ENCODE measurements at places on chromosomes 3 and 15. TPM values are rescaled to one million over a fixed set of nuclear protein-coding genes. Genes with fewer than 3 reads are reported as not detected.

KLHDC8B gene
- 3.5 TPM for total RNA-seq

C3orf22 gene
- total RNA-seq = not detected

C2CD4A gene
- total RNA-seq = 0.09 TPM

ESYT3 gene
- 0.07 TPM for total RNA-seq

LMAN1L gene
- total RNA-seq = 0.27 TPM

PRR20G gene
- total RNA-seq = not detected

SSUH2 gene
- total RNA-seq = not detected

SOX14 gene
- not detected for total RNA-seq

DISP2 gene
- total RNA-seq = 0.18 TPM

KY gene
- not detected for total RNA-seq

IL17RB gene
- total RNA-seq = 2.1 TPM

SKOR1 gene
- 0.16 TPM for total RNA-seq

TMCO5A gene
- total RNA-seq = not detected

MESP2 gene
- not detected for total RNA-seq

FEZF2 gene
- total RNA-seq = not detected

MFN1 gene
- total RNA-seq = 36.5 TPM

NTRK3 gene
- total RNA-seq = 0.26 TPM

MCF2L2 gene
- total RNA-seq = 3.5 TPM

CD96 gene
- total RNA-seq = 80.9 TPM

TM4SF4 gene
- not detected for total RNA-seq

WNT7A gene
- 0.38 TPM for total RNA-seq

SAMD7 gene
- total RNA-seq = not detected

GOLGA8R gene
- 0.66 TPM for total RNA-seq

PDCD10 gene
- 78.7 TPM for total RNA-seq

VWA5B2 gene
- 0.11 TPM for total RNA-seq

PPP1R14D gene
- not detected for total RNA-seq

ARHGEF26 gene
- total RNA-seq = 0.09 TPM

DPH3 gene
- 32.8 TPM for total RNA-seq

KPNA1 gene
- 60.4 TPM for total RNA-seq

Data from CD8-positive, alpha-beta memory T cell (primary cell).